ENCODE measurements at places on chromosomes 1 and 21.

- no peak for DNase-seq
Measured at GRCh38 chr1:186094172-186094571, 280.9 kb downstream of the TPR start.

DNA sequence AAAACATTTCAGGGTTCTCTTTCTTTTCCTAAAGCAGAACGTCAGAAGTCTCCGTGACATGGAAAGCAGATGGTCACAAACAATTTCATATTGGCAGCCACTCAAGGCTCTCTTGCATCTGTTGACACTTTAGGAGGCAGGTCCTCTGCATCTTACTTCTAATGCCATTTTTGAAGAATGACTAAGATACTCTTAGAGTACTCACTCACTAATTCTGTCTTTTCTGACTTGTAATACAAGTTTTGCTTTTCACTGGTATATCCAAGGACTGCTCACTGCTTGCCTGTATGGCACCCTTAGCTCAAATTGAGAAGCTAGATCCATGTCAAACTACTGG lies 68.3 kb downstream of the PRRX1 start:
- DNase-seq: no peak

DNA sequence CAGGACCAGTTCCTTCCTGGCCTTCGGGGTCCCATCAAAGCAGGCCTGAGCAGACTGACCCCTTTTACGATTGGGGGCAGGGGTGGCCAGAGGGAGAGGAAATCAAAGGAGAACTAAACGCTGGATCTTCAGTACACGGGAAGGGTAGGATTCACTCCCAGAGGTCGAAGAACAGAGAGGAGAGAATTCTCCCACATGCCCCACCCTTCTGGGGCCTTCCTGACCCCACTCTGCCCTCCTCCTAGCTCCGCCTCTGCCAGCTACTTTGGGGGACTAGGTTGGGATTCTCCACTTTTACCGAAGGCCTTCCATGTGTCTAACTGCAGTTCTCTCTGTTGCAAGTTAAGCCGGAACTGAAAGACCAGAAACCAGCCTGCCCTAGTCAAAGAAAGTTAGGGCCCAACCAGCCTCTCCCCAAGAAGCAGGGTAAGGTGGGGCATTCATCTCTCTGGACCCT lies 654 bp upstream of the ARHGEF2 start:
- DNase-seq: no peak

DNA sequence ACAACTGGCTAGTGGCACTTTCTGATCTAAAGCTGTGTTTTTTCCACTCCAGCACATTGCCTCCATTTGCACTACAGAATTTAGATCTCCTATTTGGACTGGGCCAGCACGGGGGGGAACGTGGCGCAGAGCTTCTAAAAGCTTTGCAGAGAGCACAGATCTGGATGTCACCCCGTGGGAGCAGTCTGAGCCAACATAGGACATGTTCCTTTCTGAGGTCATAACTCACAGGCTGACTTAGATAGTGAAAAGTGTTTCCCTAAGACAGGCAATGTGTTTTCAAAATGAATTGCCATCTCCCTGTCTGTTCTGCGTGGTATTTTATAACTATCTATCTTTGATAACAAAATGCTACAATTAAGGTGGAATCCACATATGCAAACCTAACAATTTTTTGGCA lies 3.7 kb upstream of the C8A start:
- DNase-seq: no peak

DNA sequence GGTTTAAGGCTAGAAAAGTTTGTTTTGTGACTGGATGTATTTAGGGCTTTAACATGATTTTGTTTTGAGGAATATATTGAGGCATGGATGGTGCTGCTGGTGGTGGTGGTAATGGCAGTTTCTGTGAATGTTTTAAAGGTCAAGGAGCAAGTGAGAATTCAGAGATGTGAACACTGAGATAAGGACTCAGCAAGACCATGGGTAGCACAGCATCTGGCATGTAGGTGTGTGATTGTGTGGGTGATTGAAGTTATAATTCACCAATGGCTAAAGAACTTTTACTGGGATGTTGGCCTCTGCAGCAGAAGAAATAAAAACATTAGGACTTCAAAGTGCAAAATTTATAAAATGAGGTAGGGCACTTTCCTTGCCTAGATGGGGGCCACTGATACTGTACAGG lies 65.9 kb downstream of the MACF1 start:
- DNase-seq: no peak

DNA sequence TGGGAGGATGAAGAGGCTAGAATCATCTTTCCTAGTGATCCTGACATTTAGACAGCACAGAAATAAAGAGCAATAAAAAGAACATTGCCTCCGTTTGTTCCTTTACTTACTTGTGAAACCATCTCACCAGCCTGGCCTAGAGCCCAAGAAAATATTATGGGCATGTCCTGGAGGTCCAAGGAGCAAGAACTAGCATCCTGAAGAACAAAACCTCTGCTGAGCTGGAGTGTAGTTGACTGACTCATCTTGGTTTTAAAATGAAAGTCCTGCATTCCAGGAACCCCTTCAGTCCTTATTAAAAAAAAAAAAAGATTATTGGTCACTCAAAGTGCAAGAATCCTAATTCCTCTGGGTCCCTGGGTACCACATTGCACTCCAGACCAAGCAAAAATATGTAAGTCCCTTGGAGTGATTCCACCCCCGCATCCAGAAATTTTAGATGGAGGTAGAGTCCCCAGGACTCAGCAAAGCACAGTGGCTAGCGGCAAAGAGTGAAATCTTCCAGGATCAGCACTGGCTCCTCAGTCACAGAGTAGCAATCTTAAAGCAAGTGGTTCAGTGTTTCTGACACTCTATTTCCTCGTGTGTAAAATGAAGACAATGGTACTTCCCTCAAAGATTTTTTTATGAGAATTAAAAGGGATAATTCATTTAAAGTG lies 7.0 kb downstream of the SMCP start:
- DNase-seq: no peak

DNA sequence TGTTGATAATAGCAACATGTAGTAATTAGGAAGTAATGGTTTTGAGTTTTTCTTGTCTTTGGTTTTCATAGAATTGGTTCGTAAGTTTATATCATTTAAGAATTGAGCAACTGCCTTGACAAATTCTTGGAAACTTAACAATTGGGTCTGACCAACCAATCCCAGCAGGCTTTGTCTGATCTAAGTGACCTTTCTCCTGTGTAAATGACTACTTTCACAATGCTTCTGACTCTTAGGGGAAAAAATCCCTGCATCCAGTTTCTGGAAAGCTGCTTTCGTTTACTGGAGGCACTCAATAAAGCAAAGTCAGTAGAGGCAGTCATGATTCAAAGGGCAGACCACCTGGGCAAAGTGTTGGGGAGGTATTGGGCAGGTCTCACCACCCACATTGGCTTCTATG lies 303.6 kb upstream of the FAM78B start:
- no peak for DNase-seq

GRCh38 chr1:29607236-29607635 lies 370.9 kb downstream of the PTPRU start:
- DNase-seq: peak; percentile 9

- DNase-seq: no peak
Measured at GRCh38 chr1:227794817-227795192, 20.7 kb upstream of the PRSS38 start.

All from neuronal stem cell (in vitro differentiated cells).